ENCODE measurements at places on chromosomes 2 and 18.

DNA sequence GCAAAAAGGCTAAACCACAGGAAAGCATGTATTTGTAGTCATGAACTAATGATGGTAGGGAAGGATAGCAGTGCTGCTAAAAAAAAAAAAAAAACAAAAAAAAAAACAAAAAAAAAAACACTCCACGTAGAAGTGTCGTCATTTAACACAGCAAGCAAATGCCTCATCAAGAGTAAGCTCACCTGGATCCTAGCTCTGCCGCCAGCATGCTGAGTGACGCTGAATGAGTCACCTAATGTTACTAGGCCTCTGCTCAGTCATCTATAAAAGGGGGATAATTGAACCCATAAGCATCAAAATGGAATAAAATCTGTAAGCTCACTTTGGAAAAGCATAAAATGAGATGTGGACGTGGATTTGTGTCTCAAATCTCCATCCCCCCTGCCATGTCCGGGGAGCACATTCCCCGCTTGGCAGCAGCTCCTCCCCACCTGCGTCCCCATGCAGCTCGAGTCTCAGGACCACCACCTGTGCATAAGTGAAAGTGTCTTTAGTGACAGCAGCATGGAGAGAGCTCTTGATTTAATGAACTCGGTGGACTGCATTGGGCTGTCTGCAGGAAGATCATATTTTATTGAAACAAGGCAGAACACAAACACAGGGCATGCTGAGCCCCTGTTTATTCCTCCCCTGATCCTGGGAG is 427.5 kb downstream of the LRATD1 start:
- no peak for DNase-seq

DNA sequence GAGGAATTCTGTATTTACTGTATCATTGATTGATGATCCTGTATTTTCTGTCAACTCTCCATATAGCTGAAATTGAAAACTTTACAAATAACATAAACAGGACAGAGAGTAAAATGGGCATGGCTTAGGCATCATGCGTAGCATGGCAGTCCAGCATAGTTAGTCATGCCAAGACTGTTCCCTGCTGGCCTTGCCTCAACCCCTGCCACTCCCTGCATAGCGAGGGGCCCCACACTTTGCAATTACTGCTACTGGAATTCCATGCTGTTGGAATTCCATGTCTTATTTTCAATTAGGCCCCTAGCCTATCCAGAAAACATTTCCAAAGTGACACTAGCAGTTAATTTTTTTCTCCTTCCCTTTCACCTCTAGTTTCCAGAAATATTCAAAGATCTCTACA is 15.1 kb upstream of the SOX11 start:
- no peak for DNase-seq

GRCh38 chr2:219609149-219609750 is 11.6 kb downstream of the STK11IP start:
- no peak for DNase-seq

GRCh38 chr2:146228466-146229058 is 1616.3 kb upstream of the ACVR2A start:
- DNase-seq, result no peak

DNA sequence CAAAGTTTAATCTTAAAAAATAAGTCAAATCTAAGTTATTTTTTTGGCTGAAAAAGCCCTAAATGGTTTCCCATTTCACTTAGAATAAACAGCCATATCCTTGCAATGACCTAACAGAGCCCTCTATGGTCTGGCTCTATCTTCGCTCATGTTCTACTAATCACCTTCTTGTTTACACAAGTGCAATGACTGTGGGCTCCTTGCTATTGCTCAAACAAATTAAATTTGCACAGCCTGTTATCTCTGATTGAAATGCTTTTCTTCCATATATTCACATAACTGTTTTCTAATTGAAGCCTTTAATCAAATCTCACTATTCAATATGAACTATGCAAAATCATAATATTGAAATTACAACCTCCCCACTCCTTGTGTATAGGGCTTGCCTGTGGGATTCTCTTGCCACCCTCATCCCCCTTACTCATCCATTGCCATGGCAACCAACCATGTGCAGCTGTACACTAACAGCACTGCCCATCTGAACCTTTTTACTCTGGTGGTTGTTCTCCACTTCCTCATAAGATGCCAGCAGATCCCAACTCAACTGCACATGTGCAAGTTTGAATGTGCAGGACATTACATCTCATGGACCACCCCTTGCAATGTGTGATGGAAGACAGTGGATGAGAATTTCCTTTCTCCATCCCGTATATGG is 1083.2 kb downstream of the SOCS6 start:
- no peak for DNase-seq

DNA sequence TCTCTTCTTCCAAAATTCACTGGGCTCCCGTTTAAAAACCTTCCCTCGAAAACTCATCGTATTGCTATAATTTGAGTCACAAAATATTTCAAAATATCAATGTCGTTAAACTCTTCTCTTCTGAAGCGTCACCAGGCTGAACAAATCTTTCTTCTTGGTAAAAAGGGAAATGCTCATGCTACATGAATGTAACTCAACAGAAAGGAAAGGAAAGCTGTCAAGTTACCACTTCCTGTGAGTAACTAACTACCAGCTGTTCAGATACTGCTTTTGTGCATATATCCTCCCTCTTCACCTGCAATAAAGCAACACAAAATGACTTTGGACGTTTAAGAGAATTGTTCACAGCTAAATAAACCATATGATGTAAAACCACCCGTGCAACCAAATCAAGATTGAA is 95.4 kb downstream of the DOCK10 start:
- no peak for DNase-seq

DNA sequence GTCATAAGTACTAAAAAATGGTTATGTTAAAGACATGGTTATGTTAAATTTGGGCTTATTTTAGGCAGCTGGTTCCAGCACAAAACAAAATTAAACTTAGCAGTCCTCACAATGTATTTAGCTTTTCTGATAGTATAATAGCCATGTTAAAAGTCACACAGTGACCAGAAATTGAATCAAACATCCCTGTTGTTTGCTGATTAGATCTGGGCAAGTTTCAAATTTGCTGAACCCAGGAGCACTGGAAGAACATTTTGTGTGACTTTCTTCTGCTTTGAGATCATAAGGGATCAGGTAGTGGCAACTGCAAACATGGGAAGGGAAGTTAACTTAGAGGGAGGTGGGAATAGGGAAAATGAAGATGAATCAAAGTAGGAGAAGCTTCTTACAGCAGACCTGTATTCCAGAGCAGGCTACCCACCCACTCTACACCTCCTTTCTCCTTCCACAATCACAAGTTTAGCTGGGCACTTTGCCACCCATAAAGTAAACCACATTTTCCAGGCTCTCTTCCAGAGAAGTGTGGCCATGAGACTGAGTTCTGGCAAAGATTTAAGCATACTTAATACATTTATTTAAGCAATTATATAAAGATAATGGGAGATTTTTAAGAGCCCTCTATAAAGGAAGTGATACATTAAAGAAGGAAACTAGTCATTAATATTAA is 616.1 kb upstream of the LRATD1 start:
- no peak for DNase-seq

GRCh38 chr2:211162911-211163310 is 606.5 kb downstream of the CPS1 start:
- DNase-seq, result no peak
